Endothelial cell of umbilical vein (primary cell): ENCODE measurements at places on chromosomes 16 and 17. TPM values are rescaled to one million over a fixed set of nuclear protein-coding genes. Genes with fewer than 3 reads are reported as not detected.
A peak's percentile ranks its signal among the peaks of the same experiment; 100 is the strongest.

Gene CCDC40
- total RNA-seq: 4.1 and 5.5 TPM in 2 replicates

Gene GRB7
- total RNA-seq: not detected in 2 replicates

Gene BRICD5
- total RNA-seq: 8.4 and 10.2 TPM in 2 replicates

Gene EFCAB13
- 8.3 and 12.9 TPM in 2 replicates for total RNA-seq

Gene USP7
- 130 and 138 TPM in 2 replicates for total RNA-seq

Gene KRTAP1-5
- not detected in 2 replicates for total RNA-seq

Gene ACD
- total RNA-seq: 24.4 and 26.9 TPM in 2 replicates

Gene SP6
- total RNA-seq: 0.90 and 1.3 TPM in 2 replicates

Gene CACNG1
- not detected in 2 replicates for total RNA-seq

Gene SPDYE4
- total RNA-seq: not detected in 2 replicates

Gene NPIPA5
- total RNA-seq: 6.5 and 11.3 TPM in 2 replicates

Gene RMI2
- total RNA-seq: 7.7 and 11.1 TPM in 2 replicates

Gene CTF1
- 1.4 and 1.5 TPM in 2 replicates for total RNA-seq

Gene SOST
- total RNA-seq: not detected in 2 replicates

Gene EEF2K
- total RNA-seq: 44.1 and 48.6 TPM in 2 replicates

- DNase-seq: no peak
Observed at GRCh38 chr17:39765175-39765574, 27.4 kb downstream of the GRB7 start.

- no peak for DNase-seq
Observed at GRCh38 chr16:82612263-82612662, 14.5 kb upstream of the CDH13 start.

DNA sequence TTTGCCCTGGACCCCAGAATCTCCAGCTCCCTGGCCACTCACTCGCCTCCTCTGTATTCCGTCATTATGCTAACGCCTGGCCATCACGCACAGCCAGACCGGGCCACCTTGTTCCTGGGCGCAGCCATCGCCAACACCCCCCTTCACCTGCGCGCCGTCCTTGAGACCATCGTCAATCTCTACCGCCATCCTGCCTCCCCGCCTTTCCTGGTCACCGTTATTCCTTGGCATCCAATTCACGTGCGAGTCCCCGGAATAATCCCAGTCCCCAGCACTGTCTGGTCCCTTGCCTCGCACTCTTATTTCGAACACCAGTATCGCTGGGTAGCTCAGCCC is 541 bp downstream of the VKORC1 start:
- DNase-seq: peak; percentile 36

- no peak for DNase-seq
Observed at GRCh38 chr17:68036304-68037147, 991 bp downstream of the KPNA2 start.

- no peak for DNase-seq
Observed at GRCh38 chr17:76131051-76131691, 9.9 kb downstream of the FOXJ1 start.

DNA sequence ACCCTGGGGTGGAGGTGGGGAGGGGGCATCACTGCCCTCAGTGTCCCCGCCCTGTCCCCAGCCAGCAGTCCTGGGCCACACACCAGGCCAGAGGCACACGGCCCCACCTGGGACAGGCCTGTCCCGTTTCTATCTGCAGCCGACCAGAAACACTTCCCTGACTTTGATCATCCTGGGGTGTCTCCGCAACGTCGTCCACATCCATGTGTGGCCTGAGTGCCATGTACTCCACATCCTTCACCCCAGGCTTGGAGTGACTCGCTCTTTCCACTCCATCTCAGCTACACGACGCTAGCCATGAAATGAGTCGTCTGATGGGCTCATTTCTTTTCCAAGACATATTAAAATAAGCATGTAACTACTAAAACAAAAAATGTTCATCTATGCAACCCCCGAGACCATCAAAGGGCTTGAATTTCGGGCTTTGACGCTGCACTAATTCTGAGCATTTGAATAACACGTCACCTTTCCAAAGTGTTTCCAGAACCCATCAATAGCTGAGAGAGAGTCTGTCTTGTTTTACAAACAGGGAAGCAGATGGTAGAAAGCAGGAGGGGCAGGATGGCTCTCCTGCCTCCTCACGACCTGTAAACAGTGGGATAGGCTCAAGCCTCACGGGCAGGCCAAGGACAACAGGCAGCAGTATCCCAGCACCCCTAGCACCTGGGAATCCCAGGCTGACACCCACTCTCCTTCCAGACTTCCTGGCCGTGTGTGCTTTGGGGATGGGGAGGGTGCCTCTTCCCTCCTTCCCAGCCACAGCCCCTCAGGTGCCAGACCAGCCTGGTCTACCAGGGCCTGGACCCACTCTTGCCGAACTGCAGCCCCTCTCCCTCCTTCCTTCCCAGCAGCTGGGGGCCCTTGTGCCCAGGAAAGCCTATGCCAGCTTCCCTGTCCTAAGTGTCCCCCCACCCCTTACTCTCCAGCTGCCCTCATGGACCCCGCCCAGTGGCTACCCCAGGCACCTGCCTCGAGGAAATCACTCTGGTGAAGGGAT is 20.0 kb upstream of the RASD1 start:
- no peak for DNase-seq

DNA sequence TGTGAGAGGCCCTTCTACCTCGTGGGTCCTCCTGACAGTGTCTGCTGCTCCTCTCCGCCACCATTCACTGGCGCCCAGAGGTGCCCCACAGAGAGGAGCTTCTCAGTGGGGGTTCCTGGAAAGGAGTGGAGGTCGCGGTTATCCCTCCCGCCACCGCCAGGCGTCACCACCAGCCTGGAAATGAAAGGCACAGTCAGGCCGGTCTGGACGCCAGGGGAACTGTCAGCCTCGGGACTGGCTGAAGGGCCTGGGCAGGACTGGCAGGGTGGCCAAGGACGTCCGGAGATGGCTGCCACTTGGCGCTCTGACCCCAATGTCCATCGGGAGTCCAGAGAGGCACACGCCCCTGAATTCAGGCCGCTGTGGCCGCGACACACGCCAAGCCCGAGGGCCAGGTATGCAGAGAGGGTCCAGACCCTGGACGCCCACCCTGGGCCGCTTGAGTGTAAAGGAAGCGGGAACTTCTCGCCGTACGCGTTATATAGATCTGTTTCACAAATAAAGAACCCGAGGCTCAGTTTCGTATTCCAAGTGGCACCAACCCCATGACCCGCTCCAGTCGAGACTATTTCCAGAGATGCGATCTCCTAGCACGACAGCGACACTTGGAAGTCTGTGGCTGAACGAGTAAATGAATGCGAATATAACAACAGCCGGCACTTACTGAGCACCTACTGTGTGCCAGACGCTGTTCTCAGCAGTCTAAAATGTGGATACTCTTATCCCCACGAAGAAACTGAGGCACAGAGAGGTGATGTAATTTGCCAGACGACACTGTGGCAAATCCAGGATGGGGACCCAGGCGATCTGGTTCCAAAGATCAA is 7.6 kb upstream of the NXPH3 start:
- DNase-seq: peak; percentile 79

- no peak for DNase-seq
Observed at GRCh38 chr16:56589141-56590039, at the start of gene MT3. Gene MT3 (plus strand): TSS chr16:56589528. CDS start chr16:56589591, 63 bp downstream.

GRCh38 chr16:5166486-5166885 is 68.9 kb upstream of the EEF2KMT start:
- no peak for DNase-seq

DNA sequence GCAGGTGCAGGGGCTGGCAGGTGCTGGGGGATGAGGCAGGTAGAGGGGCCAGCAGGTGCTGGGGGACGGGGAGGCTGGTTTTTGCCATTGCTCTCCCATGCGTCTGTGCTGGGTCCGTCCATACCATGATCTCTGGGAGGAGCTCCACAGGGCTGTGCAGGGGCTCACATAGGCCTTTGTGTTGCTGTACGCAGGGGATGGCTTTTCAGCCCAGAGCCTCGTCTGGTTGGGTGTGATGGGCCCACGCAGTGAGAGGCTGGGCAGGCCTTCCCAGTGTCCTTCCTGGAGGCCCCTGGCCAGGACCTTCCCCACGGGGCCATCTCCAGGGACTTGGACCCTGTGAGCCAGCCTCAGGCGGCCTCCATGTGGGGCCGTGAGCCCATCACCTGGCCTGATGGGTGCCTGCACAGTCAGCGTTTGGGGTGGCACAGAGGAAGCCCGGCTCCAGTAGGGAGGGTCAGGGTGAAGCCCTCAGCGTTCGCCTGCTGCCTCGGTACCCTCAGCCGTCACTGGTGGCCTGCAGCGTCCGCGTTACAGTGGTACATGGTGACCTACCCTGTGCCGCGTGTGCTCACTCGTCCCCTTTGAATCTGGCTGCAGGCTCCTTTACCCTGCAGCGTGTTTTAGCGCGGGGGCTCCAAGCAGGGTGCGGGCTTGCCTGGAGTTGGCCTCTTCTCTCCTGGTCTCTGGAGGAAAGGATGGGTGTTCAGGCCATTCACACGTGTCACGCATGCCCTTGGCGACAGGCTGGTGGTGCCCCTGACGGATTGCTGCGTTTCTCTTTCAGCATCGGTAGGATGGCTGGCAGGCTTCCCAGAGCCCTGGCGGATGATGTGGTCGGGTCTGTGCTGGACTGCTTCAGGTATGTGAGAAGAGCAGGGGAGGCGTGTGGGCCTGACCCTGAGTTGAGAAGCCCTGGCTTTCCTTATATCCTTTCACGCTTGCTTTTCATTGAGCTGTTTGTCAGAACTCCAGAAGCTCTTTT is 30.6 kb downstream of the ZNF750 start:
- DNase-seq: no peak

GRCh38 chr16:66483689-66484452 is 56.8 kb downstream of the BEAN1 start:
- peak; percentile 79 for DNase-seq

DNA sequence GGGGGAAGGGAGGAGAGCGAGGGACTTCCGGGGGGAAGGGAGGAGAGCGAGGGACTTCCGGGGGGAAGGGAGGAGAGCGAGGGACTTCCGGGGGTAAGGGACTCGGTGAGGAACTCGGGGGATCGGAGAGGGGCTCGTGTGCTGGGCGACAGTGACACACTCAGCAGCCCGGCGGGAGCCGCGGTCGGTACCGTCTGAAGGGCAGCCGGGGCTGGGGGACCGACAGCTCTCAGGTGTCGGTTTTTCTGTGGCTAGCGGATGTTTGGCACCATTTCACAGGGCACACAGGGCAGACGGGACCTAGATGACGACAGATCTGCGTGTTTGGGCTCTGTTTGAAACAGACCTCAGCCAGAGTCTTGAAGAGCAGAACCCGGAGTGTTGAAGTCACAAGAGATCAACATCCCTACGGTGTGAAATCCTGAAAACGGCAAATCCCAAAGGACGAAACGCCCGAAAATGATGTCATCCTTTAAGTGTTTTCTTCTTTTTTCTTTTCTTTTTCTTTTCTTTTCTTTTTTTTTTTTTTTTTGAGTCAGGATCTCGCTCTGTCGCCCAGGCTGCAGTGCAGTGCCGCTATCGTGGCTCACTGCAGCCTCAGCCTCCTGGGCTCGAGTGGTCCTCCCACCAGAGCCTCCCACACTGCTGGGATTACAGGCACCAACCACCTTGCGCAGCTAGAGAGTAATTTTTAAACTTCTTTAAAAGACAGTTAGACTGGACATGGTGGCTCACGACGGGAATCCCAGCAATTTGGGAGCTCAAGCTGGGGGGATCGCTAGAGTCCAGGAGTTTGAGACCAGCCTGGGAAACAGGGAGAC is 23.9 kb downstream of the ZNF778 start:
- peak; percentile 54 for DNase-seq

GRCh38 chr17:75830164-75831031 is 13.8 kb downstream of the UNC13D start:
- DNase-seq: no peak

- DNase-seq: no peak
Observed at GRCh38 chr16:55280587-55280986, 43.4 kb upstream of the IRX6 start.

DNA sequence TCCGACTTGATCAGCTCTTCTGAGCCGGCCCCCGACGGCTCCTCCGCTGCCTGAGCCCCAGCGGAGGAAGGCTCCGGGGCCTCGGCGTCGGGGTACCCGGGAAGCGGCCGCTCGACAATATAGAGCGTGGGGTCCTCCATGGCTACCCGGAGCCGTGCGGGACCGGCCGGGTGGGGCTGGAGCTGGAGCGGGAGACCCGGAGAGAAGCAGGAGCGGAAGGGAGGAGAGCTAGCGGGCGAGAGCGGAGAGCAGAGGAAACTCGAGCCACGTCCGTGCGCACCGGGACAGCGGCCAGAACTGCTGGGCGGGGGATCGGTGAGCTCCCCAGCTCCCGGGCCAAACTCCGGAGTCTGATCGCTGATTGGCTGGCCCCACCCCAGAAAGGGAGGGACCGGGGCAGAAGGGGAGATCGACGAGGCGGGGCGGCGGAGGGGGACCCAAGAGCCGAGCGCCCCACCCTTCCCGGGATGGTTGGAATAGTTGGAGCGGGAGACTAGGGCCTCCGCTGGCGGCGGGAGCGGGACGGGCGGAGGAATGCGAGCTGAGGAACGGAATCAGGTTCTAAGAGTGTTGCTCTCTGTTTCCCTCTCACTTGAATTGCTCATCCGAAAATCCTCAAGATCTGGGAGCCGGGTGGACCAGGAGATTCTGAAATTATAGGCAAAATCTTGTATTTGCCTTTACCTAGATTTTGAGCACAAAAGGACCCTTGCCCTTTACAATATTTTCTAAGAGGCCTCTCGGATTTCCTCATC is at the start of gene CAVIN1:
CAVIN1 (minus strand) TSS at position 299 of the 755 bp plus-strand sequence; CDS start at position 140, 159 bp downstream.
- DNase-seq: peak; percentile 95

GRCh38 chr16:8781797-8782196 is 15.6 kb downstream of the TMEM186 start:
- DNase-seq: no peak
